ENCODE measurements at places on chromosomes 5 and 9.

GRCh38 chr9:35552376-35552775 lies 52.7 kb upstream of the TESK1 start:
- DNase-seq = no peak

DNA sequence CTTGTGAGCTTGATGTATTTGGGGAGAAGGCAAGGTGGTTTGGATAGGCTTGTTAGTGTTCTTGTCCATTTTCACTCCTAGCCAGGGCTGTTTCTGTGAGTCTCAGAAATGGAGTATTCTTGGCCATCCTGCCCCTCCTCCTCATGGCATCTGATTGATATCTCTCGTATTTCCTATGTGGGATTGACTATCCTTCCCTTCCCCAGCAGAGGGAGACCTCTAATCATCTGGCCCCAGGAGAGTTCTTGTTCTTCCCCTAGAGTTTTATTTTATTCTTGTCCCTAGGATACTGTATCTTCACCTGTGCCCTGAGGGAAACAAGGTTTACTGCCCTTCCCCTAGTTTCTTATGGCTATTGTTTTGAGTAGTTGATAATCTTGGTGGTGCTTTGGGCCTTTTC lies 114.4 kb downstream of the VPS13A start:
- no peak for DNase-seq

DNA sequence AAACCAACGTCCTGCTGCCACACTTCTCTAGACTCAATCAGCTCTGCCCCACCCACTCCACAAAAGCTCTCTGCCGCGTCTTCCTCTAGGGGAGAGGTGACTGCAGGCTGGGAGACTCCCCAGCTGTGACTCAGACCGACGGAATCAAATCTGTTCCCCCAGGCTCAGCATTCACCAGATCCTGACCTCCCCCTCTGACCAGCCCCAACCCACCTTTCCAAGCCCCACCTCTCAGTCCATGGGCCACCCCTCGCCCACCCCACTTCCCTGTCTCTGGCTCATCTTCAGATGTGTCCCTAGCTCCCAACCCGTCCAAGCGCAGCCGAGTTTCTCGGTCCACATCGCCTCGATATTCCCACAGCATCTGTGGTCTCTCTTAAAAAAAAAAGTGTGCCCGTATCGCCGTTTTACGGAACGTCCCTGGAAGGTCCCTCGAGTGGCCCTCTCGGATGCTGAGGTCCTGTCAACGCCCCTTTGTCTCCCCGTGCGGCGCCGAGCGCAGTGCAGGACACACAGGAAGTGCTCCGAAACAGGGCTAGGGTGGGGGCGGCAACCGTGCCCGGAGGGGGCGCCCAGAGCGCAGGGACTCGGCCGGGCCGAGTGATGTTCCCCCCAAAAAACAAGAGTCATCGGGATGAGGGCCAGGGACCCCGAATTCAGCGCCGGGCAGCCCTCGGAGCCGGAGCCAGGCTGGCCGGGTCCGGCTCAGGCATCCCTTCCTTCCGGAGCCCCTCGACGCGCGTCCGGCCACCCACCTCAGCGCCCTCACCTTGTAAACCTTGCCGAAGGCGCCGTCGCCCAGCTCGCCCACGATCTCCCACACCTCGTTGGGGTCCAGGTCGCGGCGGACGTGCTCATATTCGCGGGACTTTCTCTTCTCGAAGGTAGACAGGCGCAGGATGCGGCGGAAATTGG lies 649 bp downstream of the STK10 start:
- no peak for DNase-seq

DNA sequence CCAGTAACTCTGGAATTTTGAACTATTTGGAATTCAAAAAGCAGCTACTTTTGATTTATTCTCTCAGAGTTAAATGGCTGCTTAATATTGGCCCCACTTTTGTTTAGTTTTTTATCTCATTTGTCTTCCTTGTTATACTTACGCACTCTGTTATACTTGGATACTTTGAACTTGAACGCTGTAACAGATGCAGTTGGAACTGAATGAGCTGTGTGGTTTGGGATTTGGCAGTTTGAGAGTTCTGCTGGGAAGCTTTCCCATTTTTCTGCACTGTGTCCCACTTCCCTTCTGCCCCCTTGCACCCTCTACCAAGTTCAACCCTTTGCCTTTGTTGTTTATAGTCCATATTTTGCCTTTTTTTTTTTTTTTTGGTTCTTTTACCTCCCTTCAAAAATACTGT lies 3.8 kb downstream of the RHOBTB3 start:
- no peak for DNase-seq

DNA sequence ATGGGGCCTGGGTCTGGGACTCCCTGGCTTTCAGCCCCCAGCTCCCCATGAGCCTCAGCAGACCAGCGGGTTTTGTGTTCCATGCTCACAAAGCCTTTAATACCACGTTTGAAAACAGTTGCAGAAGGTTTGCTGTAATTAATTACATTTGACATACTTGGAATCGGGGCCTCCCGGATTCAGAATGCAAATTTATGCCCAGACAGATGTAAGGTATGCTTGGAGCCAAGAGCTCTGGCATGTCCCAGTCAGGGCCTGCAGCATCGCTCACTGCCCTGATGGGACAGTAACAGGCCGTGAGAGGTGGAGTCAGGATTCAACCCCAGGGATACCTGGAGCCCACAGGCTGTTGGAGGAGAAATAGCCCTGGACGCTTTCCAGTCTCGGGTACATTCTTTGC lies 12.2 kb downstream of the ZNF618 start:
- DNase-seq = no peak

- no peak for DNase-seq
These were observed 19.3 kb downstream of the SLC1A1 start for GRCh38 chr9:4509590-4509984.

DNA sequence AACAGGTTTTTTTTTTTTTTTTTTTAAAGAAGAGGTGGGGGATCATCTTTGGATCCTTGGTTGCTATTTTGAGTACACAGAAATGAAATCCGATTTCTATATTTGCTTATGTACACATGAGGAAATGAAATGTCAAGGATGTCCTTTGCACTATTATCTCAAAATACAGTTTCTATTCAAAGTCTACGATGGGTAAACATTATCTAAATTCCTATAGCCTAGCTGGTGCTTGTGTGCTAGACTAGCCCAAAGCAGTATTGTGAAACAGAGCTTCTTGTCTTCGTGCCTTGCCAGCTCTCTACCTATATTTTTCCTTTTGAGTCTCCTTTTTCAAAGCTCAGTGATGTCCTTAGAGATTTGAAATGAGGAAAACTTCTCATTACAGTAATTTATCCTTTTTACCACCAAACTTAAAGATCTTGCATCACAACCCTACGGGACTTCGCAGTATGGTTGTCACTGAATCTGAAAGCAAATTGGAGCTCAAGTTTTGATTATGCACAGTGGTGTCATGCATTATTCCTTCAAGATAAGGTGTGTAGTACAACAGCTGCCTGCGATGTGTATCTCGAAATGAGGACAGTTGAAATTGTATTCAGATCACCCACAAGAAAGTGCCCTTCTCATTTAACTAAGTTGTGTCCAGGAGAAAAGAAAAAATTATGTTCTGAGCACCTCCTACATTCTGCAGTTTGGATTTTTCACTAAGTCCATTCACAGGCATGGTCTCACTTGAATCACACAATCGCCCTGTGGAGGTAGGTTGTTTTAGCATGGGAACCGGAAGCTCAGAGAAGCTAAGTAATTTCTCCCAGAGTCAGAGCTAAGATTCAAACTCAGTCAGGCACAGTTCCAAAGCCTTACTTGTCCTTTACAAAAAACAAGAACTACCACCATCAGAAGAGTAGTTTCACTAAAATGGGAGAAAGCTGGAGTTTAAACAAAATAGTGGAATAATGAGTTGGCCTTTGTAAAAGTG lies 379.0 kb downstream of the GLIS3 start:
- DNase-seq = no peak

GRCh38 chr9:123772967-123773366 lies 157.0 kb downstream of the DENND1A start:
- no peak for DNase-seq

GRCh38 chr9:8168916-8169438 lies 369.4 kb upstream of the DMAC1 start:
- no peak for DNase-seq

DNA sequence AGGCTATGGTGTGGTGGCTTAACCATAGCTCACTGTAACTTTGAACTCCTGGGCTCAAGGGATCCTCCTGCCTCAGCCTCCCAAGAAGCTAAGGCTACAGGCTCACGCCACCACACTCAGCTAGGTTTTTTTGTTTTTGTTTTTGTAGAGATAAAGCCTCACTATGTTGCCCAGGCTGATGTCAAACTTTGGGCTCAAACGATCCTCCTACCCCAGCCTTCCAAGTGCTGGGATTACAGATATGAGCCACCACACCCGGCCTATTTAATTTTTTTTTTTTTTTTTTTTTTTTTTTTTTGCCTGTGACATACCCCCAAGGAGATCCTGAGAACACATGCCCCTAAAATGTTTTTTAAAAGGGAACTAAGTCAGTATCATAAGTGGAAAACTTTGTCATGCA lies 10.4 kb downstream of the FUBP3 start:
- no peak for DNase-seq

GRCh38 chr5:33240558-33240957 lies 200.2 kb upstream of the TARS1 start:
- DNase-seq = no peak

DNA sequence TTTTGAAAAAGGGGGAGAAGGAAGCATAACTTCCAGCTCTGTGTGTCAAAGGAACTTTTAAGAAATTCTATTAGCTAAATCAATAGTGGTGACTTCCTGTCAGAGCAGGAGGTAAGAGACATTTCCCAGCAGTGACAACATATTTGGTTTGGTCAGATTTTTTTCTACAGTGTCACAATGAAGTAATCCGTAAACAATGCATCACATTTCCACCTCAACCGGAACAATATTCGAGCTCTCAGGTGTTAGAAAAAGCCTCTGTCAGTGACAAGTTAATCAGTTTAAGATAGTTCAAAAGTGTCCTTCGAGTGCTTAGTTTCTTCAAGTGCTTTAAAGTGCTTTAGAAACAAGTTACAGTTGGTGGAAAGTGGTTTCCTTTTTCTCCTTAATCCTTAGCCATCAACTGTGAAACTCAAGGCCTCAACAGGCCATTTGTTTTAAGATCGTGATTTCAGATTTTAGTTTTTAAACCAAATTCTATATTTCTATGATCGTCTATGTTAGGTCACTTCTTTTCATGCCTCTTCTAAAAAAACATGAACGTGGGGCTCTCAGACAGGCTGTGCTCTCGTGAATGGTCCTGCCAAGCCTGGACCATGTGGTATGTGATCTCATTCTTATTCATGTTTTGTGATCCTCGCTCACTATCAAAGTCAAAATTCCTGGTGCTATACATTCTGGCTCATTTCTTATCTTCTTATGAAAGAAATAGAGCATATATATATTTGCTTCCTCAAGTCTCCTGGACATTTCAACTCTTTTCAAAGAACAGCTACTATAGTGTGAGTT lies 181.9 kb upstream of the HMHB1 start:
- DNase-seq = no peak

DNA sequence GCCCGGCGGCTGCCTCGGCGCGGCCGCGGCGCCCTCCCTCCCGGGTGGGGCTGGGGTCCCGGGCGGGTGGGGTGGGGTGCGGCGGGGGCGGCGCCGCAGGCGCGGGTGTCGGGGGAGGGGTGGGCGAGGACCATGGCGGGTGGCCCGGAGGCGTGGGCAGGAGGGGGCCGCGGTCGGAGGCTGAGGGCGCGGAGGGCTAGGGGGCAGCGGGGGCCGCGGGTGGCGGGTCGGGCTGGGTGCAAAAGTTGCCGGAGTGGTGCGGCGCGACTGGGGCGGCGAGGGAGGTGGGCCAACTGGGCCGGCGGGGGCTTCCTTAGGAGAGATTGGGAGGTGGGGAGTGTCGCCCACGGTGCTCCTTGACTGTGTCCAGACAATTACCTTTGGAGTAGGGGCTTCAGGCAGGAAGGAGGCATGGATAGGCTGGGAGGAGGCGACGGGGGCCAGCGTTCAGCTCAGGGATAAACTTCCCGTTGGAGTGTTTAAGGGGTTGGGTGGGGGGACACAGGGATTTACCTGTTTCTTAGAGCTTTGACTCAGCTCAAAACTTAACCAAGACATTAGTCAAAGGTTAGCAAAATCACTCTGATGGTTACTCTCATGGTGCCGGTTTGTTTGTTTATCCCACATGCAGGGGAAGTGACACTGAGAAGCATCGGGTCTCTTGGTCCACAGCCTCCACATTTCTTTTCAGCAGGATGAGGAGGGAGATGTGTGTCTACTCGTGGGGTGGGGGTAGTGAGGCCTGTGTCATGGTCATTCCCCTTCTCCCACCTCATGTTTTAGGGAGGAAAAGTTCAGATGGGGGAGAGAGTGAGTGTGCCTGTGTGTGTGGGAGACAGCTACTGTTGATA lies 859 bp downstream of the CSNK1G3 start:
- no peak for DNase-seq

DNA sequence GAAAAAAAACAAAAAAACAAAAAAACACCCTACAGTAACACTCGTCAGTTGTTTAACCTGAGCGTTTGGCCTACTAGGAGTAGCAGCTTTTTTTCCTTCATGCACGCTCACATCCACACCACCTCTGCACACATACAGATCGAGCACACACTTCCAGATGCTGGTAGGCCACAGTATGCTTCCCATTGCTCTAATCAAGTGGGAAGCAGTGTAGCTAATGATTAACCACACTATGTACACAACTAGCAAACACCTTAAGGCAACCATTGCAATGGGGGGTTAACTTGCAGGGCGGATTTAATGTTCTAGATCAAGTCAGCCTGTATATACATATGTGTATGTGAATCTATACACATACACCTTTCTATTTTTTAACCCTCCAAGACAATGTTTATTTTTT lies 65.5 kb upstream of the GLRX start:
- DNase-seq = no peak

- no peak for DNase-seq
These were observed 439.0 kb downstream of the EBF1 start for GRCh38 chr5:158660726-158661125.

DNA sequence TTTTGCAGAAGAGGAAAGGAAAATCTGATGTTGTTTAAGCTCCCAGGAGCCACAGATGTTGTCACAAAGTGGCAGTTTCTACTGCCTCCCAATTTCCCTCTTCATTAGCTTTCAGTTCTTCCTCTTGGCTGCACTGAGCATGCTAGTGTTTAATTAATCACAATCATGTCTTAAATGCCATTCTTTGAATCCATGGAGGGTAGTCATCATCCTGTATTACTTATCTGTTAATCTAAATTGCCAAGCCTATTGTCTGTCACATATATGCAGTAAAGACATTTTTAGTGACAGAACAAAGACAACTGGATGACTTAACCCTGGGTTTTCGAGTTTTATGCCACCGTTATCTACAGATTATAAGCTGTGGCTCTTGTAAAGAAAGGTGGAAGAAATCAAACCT lies 14.7 kb downstream of the KLHL9 start:
- DNase-seq = no peak
